Foreskin melanocyte (primary cell): ENCODE measurements at places on chromosomes 3 and 15.

DNA sequence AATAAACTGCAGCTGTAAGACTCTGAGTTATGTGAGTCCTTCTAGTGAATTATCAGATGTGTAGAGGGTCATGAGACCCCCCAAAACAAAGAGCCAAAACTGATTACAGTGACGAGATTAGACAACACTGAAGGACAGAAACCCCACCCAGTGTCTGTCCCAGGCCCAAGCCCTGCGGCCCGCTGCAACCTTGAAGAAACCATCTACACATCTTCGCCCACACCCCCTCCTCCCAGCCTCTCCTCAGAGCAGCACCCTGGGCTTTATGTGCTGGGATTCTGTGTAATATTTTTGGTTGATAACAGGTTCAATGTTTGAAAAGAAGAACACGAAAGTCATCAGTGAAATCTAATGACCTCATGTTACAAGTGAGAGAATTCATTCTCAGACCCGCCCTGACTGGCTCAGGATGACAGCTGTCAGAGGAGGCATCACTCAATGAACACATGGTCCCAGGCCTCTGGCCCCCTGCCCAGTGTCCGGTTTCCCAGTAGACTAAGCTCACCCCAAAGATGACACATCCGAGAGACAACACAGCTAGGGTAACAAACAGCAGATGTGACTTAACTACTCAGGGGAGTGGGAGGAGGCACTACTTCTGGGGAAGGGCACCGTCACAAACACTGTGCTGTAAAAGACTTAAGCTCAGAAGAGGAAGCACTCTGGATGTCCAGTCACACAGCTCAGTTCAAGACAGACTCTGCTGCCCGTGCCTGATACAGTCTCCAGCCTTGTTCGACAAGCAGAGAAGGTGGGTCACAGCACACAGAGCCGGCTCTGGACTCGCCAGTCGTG, 48.9 kb downstream of the NIPA2 start:
- no peak for DNase-seq

DNA sequence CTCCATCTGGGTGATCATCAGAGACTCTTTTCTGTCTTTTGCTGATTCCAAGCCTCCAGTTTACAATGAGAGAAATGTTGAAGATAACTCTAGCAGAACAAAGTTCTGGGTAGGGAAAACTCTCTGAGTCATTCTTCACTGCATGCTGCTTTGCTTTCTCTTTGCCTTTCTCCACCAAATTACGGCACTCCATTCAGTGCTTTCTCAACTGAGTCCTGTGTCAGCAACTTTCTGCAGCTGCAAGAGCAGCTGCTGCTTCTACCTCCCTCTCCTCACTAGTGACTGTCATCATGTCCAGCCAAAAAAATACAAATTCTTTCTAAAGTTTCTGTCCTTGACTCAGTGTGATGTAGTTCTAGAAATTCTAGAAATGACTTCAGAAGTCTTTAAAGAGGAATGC, 953.8 kb downstream of the IGSF11 start:
- no peak for DNase-seq

- DNase-seq, result no peak
Observed at GRCh38 chr3:150653110-150653561, 50.0 kb downstream of the SELENOT start.

DNA sequence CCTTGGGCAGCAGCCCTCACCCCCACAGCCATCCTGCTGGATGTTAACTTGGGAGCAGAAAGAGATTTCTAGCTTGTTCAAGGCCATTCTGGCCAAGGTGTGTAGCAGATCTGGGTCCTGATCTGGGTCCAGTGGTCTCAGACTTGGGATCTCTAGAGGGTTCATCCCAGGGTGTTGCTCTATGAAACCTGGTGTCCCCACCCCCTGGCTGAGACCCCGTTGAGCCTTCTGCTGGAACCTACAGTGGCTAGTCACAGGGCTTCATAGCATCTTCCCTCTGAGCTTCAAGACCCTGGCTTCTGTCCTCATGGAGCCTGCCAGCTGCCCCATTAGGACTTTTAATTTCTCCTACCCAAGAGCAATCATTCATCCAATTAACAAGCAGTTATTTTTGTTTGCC, 64.3 kb downstream of the EPHB1 start:
- no peak for DNase-seq

DNA sequence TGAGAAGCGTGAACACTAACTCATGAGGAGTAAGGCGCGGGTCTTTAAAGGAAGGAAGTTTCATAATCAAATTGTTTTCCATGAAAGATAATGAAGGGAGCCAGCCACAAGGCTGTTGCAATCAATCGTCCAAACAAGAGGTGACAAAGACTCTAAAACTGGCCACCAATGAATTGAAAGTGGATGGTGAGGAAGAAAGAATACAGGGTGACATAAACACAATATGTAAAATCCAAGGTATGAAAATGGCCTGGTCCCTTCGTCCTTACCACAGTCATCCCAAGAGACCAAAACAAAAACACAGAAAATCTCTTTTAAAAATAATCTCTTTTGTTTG, 12.0 kb downstream of the CD86 start:
- DNase-seq, result no peak

DNA sequence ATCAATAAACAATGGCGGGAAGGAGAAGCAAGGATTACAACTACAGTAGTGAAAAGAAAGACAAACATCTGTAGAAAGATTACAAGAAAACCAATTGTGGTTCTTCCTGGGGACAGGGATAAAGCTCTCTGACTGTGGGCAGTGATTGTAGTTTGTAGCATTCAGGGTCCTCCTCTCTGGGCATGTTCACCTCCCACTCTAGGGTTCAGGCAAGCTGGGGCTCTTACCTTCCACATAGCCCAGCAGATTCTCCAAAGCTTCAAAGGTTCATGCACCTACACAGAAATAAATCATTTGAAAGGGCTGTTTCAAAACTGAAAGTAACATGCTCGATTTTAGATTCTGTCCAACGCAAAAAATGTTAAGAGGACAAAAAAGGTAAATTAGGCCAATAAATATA, 17.4 kb upstream of the UBE3A start:
- no peak for DNase-seq

- DNase-seq, result no peak
Observed at GRCh38 chr3:15220661-15221060, 14.6 kb downstream of the CAPN7 start.

- DNase-seq, result no peak
Observed at GRCh38 chr15:100833417-100834389, 45.9 kb upstream of the ALDH1A3 start.

DNA sequence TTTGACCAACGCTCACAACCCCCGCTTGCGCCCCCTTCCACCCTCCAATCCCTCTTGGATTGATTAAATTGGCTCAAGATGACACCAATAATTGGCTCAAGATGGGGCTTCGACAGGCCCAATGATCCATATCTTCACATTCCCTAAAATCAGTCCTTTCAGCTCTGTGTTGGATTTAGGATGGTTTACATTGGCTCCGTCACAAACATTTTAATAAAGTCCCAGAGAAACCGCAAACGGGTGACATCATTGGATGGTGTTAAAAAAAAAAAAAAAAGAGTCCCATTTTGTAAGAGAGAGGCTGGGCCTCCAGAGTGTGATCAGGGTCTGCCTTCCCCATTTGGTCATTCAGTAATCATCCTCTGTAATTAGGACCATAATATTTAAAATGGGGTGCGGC, 113.4 kb upstream of the MRPS22 start:
- no peak for DNase-seq

GRCh38 chr15:84035399-84035766, 200.2 kb upstream of the GOLGA6L4 start:
- peak; percentile 29 for DNase-seq

DNA sequence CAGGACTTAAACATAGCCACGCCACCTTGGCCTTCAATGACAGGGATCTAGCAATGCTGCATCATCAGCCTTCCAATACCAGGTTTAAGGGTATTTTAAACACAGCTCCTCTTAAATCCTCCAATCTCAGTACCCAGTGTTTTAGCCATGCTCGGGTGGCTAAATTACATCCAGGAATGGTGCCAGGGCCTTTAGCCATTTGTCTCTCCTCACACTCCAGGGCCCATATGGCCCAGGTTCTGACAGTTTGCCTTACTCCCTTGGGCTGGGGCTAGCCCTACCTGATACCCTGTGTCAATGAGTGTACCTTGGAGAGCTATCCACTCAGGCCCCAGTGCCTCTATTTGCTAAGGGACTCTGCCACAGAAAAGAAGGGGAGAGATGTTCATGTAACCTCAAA, 29.4 kb downstream of the ZNF589 start:
- no peak for DNase-seq

GRCh38 chr15:63202861-63203260, 13.5 kb downstream of the RAB8B start:
- no peak for DNase-seq

GRCh38 chr3:17456650-17457049, 285.8 kb downstream of the TBC1D5 start:
- DNase-seq, result no peak

DNA sequence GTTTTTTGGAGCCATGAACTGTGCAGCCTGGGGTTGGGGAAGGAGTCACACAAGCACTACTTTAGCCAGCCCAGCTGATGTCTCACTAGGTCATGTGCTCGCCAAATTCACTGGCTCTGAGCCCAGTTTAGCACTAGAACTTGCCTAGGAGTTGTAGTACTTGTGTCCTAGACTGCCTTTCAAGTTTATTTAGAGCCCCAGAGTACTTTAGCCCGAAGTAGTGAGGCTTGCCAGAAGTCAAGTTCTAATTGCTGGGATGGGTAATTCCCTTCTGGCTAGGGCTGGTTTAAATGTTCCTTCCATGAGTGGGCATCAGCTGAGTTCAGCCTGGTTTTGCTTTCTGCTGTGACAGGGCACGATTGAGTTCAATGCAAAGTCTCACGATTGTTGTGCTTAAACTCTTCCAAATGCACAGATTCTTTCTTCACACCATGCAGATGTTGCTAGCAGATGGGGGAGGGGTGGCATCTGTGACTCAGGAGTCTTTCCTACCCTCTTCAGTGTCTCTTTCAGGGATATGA, 228.2 kb upstream of the ZPLD1 start:
- DNase-seq, result peak; percentile 50

- DNase-seq, result no peak
Observed at GRCh38 chr3:144957398-144958101, 985.9 kb downstream of the DIPK2A start.

DNA sequence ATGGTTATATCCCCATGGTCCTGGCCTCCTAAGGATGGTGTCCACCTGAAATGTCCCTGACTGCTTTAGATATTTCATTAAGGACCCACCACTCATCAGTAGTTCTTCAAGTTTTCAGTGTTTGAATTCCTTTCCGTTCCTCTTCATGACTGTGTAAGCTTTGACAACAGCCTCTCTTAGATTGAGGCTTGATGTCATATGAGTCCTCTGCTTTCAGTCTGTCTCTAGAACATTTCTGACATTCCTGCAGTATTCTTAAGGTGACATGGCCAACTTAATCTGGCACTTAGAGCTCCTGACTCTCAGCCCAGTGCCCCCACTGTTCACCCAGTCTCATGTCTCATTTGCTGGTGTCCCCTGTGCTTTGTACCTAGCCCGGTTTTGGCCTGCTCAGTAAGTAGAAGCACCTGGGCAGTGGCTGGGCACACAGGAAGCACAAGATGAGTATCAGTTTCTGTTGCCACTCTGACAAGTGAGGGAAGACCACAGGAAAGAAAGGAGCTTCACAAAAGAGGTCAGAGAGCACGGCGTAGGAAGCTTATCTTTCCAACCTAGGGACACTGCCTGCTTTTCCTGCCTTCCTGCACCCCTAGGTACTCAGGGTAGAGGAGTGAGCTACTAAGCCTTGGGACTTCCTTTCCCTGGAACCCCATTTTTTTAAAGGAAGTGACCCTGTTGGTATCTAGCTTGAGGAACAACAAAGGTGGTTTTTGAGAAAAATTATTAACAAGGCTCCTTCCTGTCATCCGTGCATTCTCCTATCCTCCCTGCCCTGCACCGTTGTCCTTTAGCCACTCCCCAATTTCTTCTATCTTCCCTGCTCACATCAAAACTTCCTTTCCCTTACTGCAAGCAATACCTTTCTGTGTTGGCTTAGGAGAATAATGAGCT, 103.1 kb downstream of the KLHL25 start:
- no peak for DNase-seq

GRCh38 chr15:70318594-70319465, 221.1 kb upstream of the TLE3 start:
- DNase-seq, result no peak

DNA sequence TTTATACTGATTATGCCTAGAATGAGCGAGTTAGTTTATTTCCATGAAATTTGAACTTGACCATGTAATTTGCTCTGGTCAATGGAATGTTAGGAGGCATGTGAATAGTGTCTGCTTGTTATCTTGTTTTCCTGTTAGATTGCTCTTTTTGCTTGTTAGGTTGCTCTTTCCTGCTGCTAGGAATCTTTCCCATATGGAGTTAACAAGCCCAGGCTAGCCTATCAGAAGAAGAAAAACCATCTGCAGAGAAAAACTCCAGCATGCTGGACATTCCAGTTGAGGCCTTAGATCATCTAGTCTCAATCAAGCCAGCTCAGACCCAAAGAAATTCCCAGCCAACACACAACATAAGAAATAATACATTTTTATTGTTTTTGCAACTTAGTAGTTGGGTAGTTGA, 470.2 kb upstream of the AGTR1 start:
- DNase-seq, result peak; percentile 67

- no peak for DNase-seq
Observed at GRCh38 chr15:48928877-48929538, 34.7 kb downstream of the SHC4 start.

GRCh38 chr15:61989667-61990066, 70.6 kb downstream of the VPS13C start:
- no peak for DNase-seq

GRCh38 chr3:89740080-89740880, 632.9 kb downstream of the EPHA3 start:
- DNase-seq, result no peak

DNA sequence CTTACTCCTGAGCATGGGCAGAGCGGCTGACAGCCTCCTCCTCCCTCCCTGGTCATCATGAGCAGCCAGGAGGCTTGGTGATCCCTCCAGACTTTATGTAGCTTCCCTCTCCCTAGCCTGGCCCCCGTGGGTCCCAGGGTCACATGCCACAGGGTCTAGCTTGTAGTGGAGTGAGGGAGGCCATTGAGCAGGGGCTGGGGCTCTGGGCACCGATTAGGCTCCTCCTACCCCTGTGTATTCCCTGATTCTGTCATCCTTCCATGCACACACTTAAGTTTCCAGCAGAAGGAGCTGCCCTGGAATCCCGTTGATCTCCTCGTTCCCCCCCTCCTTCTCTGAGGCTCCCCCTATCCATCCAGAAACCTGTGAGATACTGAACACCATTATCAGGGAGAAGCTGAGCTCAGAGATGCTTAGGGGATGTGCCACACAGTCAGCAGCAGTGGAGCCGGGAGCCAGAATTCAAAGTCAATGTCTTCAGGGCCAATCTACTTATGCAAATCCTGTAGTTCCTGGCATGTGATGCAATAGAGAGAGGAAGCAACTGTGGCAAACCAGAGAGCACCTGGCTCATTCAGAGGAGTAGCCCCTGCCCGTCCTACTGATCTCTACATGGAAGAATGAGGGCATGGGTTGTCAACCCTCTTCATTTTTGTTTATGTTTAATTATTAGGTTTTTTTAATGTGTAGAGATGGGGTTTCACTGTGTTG, 17.2 kb downstream of the CCDC33 start:
- DNase-seq, result no peak
